Stimulated activated CD4-positive, alpha-beta T cell treated with anti-CD3 and anti-CD28 coated beads, Interleukin-15, amount 100 ng/mL, for 1 hour (primary cell): ENCODE measurements at places on chromosomes 13 and 19.

GRCh38 chr13:46169758-46170157 is 12.2 kb downstream of the LCP1 start:
- no peak for DNase-seq

- no peak for DNase-seq
Observed at GRCh38 chr19:271856-272255, 19.3 kb downstream of the PLPP2 start.

DNA sequence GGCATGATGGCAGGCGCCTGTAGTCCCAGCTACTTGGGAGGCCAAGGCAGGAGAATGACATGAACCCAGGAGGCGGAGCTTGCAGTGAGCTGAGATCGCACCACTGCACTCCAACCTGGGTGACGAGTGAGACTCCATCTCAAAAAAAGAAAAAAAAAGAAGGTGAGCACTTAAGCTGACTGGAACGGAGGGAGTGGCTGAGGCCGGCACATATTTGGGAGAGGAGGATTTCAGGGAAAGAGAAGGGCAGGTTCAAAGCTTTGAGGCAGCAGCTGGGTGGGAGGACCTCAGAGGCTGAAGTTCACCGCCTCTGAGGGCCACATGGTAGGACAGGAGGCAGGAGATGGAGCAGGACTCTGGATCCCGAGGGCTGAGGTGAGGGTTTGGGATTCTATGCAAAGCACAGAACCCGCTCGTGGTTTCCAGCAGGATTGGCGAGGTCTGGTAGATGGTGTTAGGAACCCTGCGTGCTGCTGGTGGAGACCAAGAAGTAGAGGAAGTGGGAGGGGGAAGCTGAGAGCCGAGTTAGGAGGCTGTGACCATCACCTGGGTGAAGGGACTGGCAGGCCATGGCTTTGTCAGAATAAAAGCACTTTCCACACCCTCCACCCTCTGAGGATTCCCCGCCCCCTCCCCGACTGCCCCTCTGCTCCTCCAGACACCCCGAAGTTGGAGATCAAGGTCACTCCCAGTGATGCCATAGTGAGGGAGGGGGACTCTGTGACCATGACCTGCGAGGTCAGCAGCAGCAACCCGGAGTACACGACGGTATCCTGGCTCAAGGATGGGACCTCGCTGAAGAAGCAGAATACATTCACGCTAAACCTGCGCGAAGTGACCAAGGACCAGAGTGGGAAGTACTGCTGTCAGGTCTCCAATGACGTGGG is 8.4 kb downstream of the CD22 start:
- DNase-seq = no peak

DNA sequence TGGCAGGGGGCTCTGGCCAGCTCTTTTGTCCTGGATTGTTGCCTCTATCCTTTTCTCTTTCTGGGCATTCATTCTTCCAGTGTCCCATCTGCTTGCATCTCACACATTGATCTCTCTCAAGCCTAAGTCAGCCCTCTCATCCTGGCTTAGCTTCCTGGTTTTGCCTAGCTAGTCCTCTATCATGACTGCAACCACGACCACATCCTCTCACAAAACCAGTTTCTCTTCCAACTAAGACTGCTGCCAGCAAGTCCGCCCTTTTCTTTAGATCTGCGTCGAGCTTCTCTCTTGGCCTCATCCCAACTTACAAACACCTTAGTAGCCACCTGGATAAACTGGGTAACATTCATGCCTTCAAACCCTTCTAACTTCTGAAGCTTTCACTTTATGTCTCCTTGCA is 212.2 kb upstream of the HTR2A start:
- no peak for DNase-seq

GRCh38 chr13:85565652-85566051 is 233.6 kb downstream of the SLITRK6 start:
- DNase-seq = no peak

DNA sequence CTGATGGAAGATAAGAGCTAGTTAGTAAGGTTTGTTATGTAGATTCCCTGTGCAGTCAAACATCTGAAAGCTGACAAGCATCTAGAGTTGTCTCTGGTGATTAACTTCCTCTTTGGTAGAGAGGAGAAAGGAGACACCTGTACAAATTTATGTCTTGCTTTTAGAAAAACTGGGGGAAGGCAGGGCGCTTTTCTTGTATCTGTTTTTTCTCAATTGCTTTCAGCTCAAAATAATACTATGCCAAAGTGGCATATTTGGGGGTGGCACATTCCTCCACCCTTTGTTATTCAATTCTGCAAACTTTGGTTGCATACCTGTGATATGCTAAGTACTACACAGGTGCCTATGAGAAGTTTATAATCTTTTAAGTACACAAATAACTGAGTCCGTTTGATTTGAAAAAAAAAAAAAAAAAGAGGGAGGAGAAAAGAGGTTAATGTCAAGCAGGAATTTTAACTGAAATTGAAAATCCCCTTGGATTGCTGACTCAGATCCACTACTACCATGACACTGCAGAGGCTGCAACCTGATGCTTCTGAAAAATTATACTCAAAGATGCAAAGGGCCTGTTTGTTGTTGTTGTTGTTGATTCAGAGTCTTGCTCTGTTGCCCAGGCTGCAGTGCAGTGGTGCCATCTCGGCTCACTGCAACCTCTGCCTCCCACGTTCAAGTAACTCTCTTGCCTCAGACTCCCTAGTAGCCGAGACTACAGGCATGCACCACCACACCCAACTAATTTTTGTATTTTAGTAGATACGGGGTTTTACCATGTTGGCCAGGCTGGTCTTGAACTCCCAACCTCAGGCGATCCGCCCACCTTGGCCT is 164.8 kb upstream of the NBEA start:
- DNase-seq = no peak

GRCh38 chr19:28523619-28524018 is 689.3 kb downstream of the UQCRFS1 start:
- no peak for DNase-seq

DNA sequence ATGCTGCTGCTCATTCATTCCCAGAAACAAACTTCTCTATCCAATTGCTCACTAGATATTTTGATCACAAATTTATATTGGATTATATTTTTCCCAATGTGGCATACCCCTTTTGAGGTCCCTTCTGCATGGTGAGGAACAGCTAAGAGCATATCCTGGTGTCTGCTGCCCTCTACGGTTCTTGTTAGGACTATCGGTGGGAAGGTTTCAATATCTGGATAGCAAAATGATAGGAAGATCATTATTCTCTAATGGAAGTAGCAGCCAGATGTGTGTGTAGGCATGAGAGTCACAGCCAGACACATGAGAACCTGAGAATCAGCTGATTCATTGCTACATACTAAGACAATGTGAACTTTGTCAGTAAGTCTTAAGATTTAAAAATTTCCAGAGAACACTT is 1422.4 kb upstream of the MIR17HG start:
- DNase-seq = no peak

GRCh38 chr19:10685210-10685609 is 16.0 kb upstream of the QTRT1 start:
- DNase-seq = no peak

- no peak for DNase-seq
Observed at GRCh38 chr19:53389571-53389970, 5.4 kb upstream of the ZNF765 start.

- DNase-seq = no peak
Observed at GRCh38 chr13:72896869-72897268, 114.9 kb downstream of the PIBF1 start.

DNA sequence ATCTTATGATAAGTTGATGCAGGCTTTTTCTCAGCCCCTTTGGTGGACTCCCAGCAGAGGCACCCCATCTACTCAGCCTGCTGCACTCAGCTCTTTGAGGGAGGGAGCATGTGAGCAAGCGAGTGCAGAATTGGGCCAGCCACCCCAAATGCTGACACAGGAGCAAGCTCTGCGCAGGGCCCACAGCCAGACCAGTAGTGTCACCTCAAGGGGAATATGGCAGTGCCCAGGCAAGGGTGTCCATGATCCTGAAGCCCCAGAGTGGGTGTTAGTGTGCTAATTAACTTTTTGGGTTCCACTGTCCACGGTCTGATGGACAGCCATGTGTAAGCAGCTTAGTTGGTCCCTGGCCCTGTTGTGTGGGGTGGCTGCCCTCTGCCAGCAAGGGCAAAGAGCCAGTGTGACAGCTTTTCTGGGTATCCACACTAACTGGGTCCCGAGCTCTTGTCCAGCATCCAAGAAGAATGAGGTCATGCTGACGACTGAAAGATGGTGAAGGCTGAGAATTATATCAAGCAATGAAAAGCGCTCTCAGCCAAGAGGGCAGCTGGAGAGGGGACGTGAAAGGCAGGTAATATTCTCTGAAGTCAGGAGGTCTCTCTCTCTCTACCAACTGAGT is 898.3 kb upstream of the PCDH9 start:
- DNase-seq = no peak

DNA sequence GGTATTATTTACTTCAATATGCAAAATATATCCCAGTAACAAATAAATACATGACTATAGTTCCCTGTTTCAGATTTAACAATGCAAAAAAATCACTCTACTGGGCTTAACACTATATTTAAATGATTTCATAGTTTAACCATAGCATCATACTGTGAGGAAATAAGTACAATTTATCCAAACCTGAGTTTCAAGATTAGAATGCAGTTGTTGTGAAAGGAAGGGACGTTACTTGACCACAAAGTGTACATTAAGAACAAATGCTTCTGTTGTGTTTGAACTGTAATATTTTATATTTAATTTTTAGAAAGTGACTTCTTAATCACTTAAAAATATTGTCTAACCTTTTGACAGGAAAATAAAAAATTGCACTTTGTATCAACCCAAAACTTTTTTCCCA is 1747.9 kb upstream of the SPRY2 start:
- DNase-seq = no peak

GRCh38 chr13:50080911-50081678 is 65.9 kb downstream of the KCNRG start:
- peak; percentile 32 for DNase-seq

DNA sequence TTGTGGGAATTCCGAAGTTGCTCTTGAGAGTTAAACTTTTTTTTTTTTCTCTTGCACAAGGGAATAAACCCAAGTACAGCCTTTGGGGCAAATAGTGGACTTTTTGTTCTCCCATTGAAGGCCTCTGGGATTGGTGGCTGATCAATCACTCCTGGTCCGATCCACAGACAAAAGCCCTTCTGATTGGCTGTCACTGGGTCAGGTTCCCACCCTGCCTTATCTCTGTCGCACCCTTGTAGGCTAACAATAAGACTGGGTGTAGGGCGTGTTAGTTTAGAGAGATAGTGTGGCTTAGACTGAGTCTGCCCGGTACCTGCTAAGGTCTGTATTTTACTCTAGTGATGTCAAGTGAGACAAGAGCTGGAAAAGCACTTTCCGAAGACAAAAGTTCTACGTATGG is 380.8 kb downstream of the NDFIP2 start:
- no peak for DNase-seq

- no peak for DNase-seq
Observed at GRCh38 chr13:22793598-22794134, 387.1 kb upstream of the SGCG start.
